ENCODE measurements at places on chromosomes 16 and 17.

DNA sequence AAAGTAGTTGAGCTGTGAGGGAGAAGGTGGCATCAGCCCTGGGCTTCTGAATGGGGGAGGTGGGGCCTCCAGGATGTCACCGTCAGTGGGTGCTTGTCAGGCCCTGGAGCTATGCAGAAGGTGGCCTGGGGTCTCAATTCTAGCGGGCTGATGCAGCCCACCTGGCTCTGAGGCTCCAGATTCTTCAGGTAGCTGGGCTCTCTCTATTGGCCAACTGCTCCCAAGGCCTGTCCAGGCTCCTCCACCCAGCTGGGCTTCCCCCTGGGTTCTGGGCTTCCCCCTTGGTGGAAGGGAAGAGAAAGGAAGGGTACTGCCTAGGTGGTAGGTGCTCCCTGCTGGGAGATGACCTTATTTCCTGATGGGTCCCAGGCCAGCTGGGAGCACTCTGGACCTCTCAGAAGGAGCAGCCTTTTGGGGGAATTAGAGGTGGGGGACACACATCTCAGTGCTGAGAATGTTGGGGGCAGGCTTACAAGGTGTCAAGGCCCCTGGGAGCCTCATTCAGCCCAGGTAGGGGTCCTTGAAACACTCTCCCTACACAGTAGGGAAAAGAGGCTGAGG is 1728.3 kb downstream of the TP53TG3F start:
- DNase-seq = no peak

GRCh38 chr17:73998653-73999645 is 204.5 kb upstream of the RPL38 start:
- peak; percentile 34 for DNase-seq

DNA sequence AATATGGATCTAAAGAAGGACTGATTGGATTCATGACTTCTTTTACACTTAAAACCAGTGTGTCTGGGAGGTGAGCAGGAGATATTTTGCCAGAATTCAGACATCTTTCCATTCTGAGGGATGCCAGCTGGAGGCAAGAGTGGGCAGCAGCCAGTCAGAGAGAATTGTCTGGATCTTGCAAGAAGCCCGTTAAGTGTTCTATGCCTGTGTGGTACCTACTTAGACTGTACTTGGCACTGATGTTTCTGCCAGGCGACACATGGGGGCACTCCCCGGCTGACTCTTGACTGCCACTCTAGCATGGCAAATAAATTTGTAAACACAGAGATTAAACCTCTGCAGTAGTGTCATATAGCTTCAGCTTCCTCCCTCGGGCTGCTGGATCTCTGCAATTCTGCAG is 247.7 kb downstream of the UTP18 start:
- no peak for DNase-seq

DNA sequence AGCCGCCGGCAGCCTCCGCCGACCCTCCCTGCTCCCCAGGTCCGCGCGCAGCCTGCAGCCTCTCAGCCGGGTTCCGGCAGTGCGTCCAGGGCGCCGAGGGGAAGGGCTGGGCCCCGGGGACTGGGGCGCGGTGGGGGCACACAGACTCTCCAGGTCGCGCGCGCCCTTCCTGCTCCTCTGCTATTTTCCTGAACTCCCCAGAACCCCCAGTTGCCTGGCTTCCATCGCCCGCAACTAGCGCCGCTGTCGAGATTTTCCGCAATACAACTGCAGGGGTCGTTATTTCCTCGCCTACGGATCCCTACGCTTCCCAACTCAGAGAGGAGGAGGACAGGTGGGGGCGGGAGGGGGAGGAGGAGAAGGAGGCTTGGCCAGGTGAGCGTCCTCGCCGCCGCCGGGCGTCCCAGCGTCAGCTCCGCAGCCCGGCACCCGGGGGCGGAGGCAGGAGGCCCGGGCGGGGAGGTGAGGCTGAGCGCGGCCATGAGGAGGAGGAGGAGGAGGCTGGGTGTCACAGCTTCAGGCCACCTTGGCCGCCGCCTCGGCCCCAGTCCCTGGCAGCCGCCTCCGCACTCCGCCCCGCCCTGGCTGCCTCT is at the start of gene CA10:
TSS of gene CA10 (minus strand) at position 265 of the 593 bp plus-strand sequence.
- DNase-seq = no peak
